ENCODE measurements at places on chromosomes 3 and 15.

DNA sequence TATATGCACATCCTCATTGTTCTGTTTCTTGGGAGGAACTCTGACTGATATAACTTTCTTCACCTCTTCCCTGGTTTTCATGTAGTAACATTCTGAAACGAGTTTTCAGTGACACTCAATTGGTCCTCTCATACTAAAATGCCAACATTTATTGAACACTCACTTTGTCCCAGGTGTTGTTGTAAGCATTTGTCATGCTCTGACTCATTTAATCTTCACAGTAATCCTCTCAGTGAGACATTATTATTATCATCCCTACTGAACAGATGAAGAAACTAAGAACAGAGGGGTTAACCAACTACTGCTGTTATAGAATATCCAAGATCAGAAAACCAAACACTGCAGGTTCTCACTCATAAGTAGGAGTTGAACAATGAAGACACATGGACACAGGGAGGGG is 94.1 kb upstream of the MRPL3 start:
- DNase-seq: no peak
- H3K27me3 ChIP-seq: no peaks in the 10 kb centered on the region
- H3K27ac ChIP-seq: no peak overlapping the region
- no peak overlapping the region for H3K4me3 ChIP-seq
- H3K36me3 ChIP-seq: no peaks in the 10 kb centered on the region

- no peak overlapping the region for H3K27ac ChIP-seq
- H3K27me3 ChIP-seq: no peaks in the 10 kb centered on the region
- no peaks in the 10 kb centered on the region for H3K4me1 ChIP-seq
- H3K4me3 ChIP-seq: no peak overlapping the region
Measured at GRCh38 chr15:97259943-97260342, 700.6 kb upstream of the ARRDC4 start.

- no peak overlapping the region for H3K27ac ChIP-seq
- no peaks in the 10 kb centered on the region for H3K27me3 ChIP-seq
- DNase-seq: no peak
- H3K4me1 ChIP-seq: peaks cover 16% of the 10 kb centered on the region
- no peaks in the 10 kb centered on the region for H3K36me3 ChIP-seq
Measured at GRCh38 chr3:42503957-42504333, 1.5 kb downstream of the VIPR1 start.

- no peaks in the 10 kb centered on the region for H3K4me1 ChIP-seq
- H3K36me3 ChIP-seq: no peaks in the 10 kb centered on the region
- no peak overlapping the region for H3K27ac ChIP-seq
- H3K4me3 ChIP-seq: no peak overlapping the region
- DNase-seq: no peak
Measured at GRCh38 chr3:183208260-183208659, 44.8 kb upstream of the B3GNT5 start.

DNA sequence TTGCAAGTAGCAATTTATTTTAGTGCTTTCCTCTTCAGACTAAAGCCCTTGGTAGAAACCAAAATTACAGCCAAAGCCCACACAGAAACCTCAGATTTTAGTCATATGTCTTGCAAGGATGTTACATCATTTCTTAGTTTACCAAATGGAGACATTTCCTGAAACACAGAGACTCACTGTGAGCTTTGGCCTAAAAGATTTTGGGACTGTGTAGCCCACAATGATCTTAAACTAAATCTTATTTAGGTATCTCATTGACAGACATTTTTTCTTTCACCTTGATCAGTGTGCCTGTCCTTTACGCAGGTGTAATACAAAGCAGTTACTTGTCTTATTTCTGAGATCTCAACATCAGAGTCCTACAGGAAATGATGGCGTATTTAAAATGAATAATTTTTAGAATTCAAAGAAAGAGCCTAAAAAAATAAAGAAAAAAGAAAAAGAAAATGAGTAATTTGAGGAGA is 27.8 kb upstream of the AP4E1 start:
- H3K36me3 ChIP-seq: no peaks in the 10 kb centered on the region
- H3K27ac ChIP-seq: no peak overlapping the region
- H3K4me3 ChIP-seq: no peak overlapping the region
- no peaks in the 10 kb centered on the region for H3K27me3 ChIP-seq

DNA sequence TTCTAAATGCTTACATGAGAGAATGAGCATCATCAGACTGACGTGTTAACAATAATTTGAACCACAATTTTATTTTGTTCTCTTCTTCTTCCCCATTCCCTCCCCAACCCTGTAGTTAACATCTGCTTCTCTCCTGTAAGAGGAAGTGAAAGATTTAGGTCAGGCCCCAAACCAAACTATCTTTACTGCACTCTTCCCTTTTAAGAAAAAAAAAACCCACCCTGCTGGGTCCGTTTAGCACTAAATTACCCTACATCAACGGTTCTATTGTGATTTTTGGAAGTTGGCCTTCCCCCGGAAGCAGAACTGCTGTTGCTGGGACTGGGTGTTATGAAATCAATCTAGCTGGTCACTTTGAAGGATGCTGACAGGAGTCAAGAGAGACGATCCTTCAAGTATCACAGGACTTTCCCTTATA is 49.4 kb downstream of the NFKBIZ start:
- no peak for DNase-seq
- H3K4me1 ChIP-seq: no peaks in the 10 kb centered on the region
- H3K4me3 ChIP-seq: no peak overlapping the region
- H3K27me3 ChIP-seq: no peaks in the 10 kb centered on the region
- H3K27ac ChIP-seq: no peak overlapping the region

DNA sequence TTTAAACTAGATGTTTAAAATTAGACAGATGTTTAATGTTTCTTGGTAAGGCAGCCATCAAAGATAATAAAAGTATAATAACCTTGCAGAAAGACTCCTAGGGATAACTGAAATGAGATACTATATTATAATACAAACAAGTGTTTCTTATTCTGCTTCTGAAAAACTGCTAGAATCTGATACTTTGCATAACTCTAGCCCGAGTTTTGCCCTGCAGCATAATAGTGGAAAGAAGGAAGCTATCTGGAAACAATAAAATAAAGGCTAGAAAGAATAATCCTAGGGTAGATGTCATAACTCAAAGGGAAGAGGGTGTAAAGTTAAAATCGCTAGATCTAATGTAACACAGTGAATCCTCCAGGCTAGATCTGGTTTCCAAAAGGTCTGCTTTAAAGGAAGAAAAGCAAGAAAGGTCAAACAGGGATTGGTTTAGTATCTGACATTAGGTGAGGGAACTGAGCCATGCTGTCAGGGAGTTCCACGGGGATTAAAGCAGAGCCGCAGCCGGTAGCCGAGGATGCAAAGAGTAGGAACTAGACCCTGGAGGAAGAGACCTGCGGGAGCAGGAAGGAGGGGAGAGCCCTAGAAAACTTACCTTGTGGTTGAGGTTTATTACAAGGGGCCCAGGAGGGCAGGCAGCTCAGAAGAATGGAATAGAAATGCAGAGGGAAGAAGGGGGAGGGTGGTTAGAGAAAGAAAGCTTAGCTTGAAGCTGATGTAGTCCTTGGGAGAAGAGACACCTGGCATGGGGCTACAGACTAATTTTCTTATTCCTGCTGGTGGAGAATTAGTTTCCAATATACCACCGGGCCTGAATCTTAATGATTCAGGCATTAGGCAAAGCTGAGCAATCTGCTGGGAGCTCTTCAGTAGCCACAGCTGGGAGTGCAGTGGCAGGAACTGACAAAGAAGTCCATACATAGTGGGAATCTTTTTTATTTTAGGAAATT is 46.1 kb upstream of the TUSC7 start:
- H3K4me1 ChIP-seq: no peaks in the 10 kb centered on the region
- H3K36me3 ChIP-seq: no peaks in the 10 kb centered on the region
- no peaks in the 10 kb centered on the region for H3K27me3 ChIP-seq

DNA sequence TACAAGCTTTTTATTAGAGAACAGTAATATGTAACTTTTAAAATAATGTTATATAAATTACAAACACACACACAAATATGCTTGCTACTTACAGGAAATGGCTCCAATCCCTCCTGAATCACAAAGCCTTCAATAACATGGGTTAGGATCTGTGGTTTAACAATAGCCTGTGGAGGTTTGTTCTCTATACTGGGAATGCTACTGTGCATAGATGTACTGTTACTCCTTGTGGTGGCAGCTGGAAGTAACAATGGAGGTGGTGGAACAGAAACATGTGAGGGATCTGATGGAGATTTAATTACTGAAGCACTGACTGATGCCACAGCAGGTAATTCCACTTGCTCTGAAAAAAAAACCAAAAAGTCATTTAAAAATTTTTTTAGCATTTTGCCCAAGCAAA is 64.4 kb downstream of the PHC3 start:
- no peaks in the 10 kb centered on the region for H3K4me1 ChIP-seq
- H3K36me3 ChIP-seq: peaks cover 54% of the 10 kb centered on the region
- H3K27me3 ChIP-seq: no peaks in the 10 kb centered on the region
- DNase-seq: no peak
- H3K4me3 ChIP-seq: no peak overlapping the region

DNA sequence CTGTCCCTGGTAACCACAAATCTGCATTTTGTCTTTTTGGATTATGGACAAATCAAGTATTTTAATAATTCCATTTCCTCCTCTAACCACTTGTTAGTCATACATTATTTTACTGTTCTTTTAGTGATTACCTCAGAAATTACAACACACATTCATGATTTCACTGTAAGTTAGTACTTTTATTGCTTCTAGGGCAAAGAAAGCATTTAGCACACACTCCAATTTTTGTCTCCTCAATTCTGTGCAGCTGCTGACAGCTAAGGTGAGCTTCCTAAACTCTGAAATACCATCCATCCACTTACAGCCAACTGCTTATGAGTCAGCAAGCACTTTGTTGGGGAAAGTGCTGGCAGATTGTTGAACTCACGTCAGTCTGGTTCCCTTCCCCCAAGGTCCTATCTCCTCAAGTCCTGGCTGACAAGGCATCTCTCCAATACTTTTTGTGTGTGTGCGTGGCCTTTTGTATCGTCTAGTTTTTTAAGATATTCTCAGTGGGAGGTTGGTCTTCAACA is 49.4 kb upstream of the TNFAIP8L3 start:
- no peak overlapping the region for H3K4me3 ChIP-seq
- no peak for DNase-seq
- H3K27me3 ChIP-seq: no peaks in the 10 kb centered on the region

DNA sequence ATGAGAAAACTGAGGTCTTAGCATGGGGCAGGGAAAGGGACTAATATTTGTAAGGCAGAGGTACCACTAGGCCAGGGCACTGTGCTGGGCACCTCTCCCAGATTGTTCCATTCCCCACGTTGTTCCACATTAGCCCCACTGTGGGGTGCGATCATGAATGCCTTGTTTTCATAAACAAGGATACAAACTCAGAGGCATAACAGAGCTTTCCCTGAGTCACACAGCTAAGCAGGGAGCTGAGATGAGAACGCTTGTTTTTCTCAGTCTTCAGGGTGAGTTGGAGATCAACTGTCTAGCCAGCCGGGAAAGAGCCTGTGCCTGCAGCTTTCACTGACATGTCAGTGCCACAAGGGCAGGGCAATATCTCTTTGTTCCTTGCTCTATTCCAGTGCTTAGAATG is 47.9 kb upstream of the ITGA11 start:
- peak overlapping the region; percentile 38 for H3K4me3 ChIP-seq
- H3K27me3 ChIP-seq: no peaks in the 10 kb centered on the region
- no peak for DNase-seq
- peak overlapping the region; percentile 89 for H3K27ac ChIP-seq

GRCh38 chr3:108437439-108437838 is 73.0 kb downstream of the MYH15 start:
- H3K36me3 ChIP-seq: no peaks in the 10 kb centered on the region
- DNase-seq: no peak
- H3K27ac ChIP-seq: no peak overlapping the region
- no peaks in the 10 kb centered on the region for H3K4me1 ChIP-seq
- H3K4me3 ChIP-seq: no peak overlapping the region

GRCh38 chr3:101942356-101942755 is 93.0 kb downstream of the NFKBIZ start:
- H3K4me3 ChIP-seq: no peak overlapping the region
- H3K4me1 ChIP-seq: peaks cover 19% of the 10 kb centered on the region
- H3K36me3 ChIP-seq: no peaks in the 10 kb centered on the region
- H3K27ac ChIP-seq: no peak overlapping the region
- DNase-seq: no peak

DNA sequence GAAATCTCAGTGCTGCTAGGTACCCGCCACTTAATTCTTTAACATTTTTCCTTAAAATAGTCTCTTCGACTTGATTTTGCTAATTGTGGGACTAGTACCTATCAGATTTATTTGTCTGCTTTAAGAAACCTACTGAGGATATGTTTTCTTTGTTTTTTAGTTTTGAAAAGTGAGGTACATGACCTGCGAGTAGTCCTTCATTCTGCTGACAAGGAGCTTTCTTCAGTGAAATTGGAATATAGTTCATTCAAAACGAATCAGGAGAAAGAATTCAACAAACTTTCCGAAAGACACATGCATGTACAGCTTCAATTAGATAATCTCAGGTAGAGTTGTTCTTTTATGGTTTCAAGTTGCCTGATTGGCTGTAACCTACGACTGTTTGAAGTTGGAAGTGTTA is 47.0 kb upstream of the TMEM42 start:
- H3K27me3 ChIP-seq: no peaks in the 10 kb centered on the region
- DNase-seq: no peak
- no peaks in the 10 kb centered on the region for H3K4me1 ChIP-seq
- H3K36me3 ChIP-seq: no peaks in the 10 kb centered on the region
- no peak overlapping the region for H3K27ac ChIP-seq

Measured in thoracic aorta (tissue), 2 donors.